ENCODE measurements at places on chromosomes 1 and 21.

- DNase-seq, result no peak
These were observed 276.0 kb downstream of the TM2D1 start for GRCh38 chr1:61448914-61449313.

- no peak for DNase-seq
These were observed 12.9 kb downstream of the TTC34 start for GRCh38 chr1:2788506-2789163.

- no peak for DNase-seq
These were observed 1.3 kb upstream of the TRABD2B start for GRCh38 chr1:47998396-47998990.

- no peak for DNase-seq
These were observed 1453.2 kb downstream of the PLA2G4A start for GRCh38 chr1:188281921-188282320.

DNA sequence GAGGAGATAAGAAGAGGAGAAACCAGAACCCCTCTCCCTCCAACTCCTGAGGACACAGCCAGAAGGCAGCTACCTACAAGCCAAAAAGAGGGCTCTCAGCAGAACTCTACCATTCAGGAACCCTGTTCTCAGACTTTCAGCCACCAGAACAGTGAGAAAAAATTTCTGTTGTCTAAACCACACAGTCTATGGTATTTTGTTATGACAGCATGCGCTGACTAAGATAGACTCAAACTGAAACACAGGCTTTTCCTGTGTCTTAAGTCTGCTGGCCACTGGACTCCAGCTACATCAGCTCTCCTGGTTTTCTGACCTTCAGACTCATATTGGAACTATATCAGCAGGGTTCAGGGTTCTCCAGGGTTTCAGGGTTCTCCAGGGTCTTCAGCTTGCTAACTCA is 126.5 kb upstream of the TNFSF4 start:
- no peak for DNase-seq

- DNase-seq, result no peak
These were observed 84.6 kb downstream of the NEGR1 start for GRCh38 chr1:72197786-72198185.

- no peak for DNase-seq
These were observed 11.4 kb upstream of the RPTN start for GRCh38 chr1:152170287-152170905.

DNA sequence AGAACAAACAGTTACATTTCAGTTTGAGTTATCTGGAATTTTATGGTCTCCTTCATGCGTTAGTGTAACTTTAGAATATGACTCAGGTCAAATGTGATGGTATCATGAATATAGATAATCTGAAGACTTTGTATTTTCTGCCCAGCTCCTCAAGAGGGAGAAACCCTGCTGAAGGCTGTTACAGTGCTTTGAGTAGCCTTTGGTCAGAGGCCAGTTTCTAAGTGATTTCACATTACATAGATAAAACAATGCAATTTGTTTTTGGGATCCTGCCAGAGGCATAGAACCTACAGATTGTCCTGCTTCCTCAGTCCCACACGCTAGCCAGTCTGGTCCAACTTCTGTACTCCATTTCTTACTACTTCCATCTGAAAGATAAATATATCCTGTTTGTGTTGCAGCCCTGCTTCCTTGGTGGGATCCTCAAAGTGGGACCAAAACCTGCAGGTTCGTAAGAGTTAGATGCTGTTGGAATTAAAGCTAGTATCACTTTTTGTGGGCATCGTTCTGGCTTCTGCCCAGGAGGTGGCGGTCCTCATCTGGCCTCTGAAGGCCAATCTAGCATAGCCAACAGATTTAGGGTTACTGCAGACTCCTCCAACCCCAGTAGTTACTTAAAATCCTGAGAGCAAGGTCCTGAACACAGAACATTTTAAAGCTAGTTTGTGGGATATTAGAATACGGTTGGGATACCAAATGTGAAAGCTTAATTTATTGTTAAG is 645.8 kb upstream of the USP24 start:
- no peak for DNase-seq

DNA sequence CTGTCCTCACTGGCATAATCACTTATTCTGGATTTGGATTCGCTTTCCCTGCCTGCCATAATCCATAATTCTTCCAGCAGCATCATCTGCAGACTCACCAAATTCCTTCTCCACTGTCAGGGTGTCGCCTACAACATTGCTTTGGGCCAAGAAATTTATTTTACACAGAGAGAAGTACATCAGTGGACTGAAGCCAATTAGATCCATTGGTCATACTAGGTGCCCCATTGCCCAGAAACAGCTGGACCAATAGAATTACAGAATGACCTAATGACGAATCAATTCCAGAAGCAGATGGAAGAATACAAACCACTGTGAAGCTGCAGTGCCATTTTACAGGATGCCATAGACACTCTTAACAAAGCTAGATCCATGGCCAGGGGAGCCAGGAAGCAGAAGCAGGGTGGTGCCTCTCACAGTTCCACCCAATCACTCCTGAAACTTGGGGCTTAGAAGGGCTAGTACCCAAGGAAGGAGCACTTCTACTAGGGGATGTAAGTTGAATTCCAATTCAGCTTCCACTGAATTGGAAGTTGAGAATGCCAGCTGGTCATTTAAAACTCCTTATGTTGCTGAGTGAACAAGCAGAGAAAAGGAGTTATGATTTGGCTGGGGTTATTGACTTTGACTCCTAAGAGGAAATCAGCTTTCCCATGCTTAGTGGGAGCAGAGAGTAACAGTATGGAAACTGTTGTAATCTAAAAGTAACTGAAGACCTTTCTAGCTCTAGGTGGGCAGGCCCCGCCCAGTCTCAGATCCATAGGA is 44.0 kb downstream of the EDN2 start:
- DNase-seq, result no peak

GRCh38 chr1:72434070-72434469 is 151.7 kb upstream of the NEGR1 start:
- no peak for DNase-seq

DNA sequence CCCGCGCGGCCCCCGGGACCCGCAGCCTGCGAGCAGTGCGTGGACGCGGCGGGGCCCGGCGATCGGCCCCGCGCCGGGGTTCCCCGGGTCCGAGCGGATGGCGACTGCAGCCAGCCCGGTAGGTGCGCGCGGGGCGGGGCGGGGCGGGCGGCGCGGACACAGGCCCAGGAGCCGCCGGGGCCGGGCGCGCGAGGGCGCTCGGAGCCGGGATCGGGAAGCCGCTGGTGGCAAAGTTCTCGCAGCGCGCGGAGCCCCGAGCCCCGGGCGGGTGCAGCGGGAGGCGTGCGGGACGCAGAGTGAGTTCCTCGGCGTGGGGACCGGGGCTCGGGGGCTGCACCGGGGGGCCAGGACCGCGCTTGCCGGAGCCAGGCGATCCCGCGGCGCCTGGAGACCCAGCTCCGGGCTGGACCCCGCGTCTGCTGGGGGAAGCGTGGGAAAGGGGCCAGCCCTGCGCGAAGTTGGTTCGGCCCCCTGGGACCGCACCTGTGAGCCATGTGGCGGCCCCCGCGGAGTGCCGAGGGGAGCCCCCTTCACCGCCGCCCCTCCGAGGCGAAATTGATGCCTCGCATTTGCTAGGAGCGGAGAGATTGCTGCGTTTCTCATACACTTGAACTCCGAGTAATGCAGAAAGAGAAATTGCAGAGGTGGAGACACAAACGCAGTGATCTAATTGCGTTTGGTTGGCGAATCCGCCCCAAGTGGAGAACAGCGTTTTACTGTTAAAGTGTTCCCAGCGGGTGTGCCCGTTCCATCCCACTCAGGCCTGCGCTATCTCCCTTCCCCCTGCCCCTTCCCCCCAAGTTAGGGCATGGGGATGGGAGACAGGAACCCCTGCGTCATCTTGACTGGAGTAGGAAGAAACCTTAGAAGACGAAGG is 228.9 kb upstream of the TMEM51 start:
- no peak for DNase-seq

DNA sequence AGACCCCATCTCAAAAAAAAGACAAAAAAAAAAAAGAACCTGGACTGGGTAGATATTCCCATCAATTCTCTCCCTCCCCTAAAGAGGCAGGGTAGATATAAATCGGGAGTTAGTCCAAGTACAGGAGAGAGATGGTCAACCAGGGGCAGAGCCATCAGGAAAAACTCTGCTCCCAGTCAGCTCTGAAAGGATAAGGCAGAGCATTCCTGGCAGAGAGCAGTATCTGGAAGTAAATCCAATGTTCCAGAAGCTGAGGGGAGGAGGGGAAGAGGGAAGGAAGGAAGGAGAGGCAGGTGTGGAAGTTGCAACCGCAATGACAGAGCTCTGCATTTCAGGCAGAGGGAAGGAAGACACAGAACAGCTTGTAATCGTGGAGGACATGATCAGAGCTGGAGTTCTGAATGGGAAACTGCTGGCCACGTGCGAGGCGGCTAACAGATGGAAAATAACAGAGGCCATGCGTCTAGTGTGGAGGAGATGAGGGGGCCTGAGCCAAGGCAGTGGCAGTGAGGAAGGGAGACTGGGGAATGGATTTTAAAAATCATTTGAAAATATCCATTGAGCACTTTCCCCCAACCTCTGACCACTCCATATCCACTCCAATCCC is 15.3 kb upstream of the VWA5B1 start:
- no peak for DNase-seq

DNA sequence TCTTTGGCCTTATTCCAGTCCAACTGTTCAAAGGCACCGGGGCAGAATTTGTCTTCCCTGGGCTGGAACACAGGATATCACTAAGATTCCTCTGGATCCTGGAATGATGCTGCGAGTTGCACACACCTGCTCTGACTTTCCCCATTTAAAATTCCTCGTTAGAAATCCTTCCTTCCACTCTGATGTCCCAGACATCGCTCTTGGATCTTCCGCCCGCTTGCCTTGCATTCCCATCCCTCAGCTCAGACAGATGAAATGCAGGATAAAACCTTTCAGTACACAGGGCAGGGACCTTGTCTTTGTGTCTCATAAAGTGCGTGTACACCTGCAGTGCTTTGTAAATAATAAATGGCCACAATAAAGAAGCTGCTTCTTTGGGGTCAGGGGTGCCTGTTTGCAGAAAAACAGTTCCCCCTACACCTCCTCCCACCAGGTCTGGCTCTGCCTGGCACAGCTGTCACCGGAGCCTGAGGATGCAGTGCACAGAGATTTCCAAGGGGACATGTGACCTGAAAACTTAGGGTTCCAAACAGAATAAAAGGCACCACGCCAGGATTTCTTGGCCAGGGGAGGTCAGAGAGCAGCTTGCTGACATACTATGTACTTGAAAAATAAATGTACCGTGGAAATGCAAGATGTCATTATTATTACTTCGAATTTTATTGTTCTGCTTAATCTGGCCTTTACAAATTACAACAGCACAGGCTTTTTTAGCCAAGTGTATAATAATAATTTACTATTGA is 62.9 kb upstream of the SYT6 start:
- no peak for DNase-seq

DNA sequence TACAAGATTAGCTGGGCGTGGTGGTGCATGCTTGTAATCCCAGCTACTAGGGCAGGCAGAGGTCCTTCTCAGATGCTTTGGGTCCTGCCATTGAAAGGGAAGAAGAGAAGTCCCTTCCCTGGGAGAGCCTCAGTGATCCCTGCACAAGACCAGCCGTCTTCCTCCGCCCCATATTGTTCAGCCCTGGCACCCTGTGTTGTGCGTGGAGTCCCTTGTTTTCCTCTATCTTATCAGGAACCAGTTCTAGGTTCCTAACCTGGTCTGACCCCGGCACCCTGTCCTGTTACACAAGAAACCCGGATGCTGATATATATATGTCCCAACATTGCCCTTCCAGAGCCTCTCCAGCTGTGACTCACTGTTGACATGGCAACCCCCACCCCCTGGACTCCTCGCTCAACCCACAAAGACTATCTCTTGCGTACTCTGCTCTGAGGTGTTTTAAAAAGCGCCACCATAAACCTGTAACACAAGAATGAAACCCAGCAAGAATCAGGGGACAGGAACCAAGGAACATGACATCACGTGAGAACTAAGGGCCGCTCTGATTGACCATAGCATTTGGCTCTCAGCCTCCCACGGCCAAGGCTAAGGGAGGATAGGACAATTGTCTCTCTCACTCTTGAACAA is 4.8 kb downstream of the MX2 start:
- no peak for DNase-seq

DNA sequence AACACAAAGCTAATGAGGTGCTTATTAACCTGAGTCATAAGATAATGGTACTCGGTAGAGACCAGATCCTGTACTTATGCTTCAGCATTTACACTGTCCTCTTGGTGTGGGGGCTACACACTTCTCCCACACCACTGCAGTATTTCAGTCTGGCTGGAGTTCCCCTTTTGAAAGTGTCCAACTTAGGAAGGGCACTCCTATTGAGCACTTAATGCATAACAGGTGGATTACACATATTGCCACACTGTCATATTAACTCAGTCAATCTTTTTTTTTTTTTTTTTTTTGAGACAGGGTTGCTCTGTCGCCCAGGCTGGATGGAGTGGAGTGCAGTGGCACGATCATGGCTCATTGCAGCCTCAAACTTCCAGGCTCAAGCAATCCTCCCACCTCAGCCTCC is 1.5 kb downstream of the GPATCH4 start:
- DNase-seq, result no peak

- DNase-seq, result no peak
These were observed 15.4 kb downstream of the NPPA start for GRCh38 chr1:11831945-11832725.

GRCh38 chr1:171113382-171113781 is 22.7 kb downstream of the FMO3 start:
- no peak for DNase-seq

- DNase-seq, result no peak
These were observed 4.4 kb upstream of the WDR64 start for GRCh38 chr1:241647658-241648057.

GRCh38 chr1:235821361-235821981 is 45.2 kb downstream of the LYST start:
- no peak for DNase-seq

DNA sequence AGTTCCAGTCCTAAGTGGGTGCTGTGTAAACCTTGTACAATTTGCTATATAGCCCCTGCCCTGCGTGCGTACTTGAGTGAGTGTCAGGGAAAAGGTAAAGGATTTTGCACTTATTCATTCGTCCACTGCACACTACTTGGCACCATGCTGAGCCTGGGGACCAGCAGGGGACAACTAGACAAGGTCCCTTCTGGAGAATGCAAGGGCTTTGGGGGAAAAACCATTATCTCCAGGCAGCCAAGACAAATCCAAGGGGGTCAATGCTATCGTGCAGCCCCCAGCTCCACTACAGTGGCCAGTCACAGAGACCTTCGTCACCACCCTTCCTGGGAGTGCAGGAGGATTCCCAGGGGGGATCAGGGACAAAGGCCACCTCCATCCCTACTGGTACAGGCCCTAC is 39.7 kb downstream of the MATN1 start:
- no peak for DNase-seq

DNA sequence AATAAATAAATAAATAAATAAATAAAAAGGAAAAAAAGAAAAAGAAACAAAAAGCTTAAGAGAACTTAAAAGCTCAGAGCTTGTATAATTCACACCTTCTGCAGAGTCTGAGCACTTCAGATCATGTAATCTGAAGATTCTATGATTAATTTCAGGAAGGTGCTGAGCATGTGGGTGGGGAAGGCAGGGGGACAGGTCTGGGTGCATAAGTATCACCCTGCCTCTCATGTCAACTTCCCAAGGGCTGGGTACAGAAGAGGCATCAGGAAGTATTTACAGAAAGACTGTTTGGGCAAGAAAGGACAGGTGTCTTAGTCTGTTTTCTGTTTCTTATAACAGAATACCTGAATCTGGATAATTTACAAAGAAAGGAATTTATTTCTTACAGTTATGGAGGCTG is 20.4 kb upstream of the PADI2 start:
- DNase-seq, result no peak
